Activated naive CD4-positive, alpha-beta T cell treated with anti-CD3 and anti-CD28 coated beads, Interleukin-2, amount 10 ng/mL, durations not matched to agents 7 days and 5 days (primary cell): ENCODE measurements at places on chromosomes 5 and 9.

- no peak for DNase-seq
Measured at GRCh38 chr5:118752969-118753368, 235.4 kb downstream of the DTWD2 start.

GRCh38 chr9:116515541-116515940, 171.6 kb upstream of the TRIM32 start:
- DNase-seq = no peak

- DNase-seq = no peak
Measured at GRCh38 chr5:119313658-119314605, 41.9 kb upstream of the TNFAIP8 start.

GRCh38 chr9:133002147-133003070, 23.9 kb downstream of the GFI1B start:
- peak; percentile 18 for DNase-seq

- DNase-seq = no peak
Measured at GRCh38 chr5:96088706-96089498, 127.3 kb upstream of the ELL2 start.
